Thoracic aorta endothelial cell (primary cell): ENCODE measurements at places on chromosomes 3 and 15. TPM values are rescaled to one million over a fixed set of nuclear protein-coding genes. Genes with fewer than 3 reads are reported as not detected.

ARHGAP11A gene
- 52.9 and 65.5 TPM in 2 replicates for total RNA-seq

CLSTN2 gene
- total RNA-seq, result under 0.01 and 0.07 TPM in 2 replicates

STRIT1 gene
- total RNA-seq, result not detected in 2 replicates

EFCAB12 gene
- under 0.01 and 0.07 TPM in 2 replicates for total RNA-seq

ZNF620 gene
- 5.6 and 7.0 TPM in 2 replicates for total RNA-seq

EFHB gene
- 0.27 TPM in 1 of 2 replicates, not detected in the other for total RNA-seq

TTC21A gene
- total RNA-seq, result 3.2 and 3.9 TPM in 2 replicates

TRPM1 gene
- 0.14 and 0.27 TPM in 2 replicates for total RNA-seq

LRTM1 gene
- not detected in 2 replicates for total RNA-seq

DNAH1 gene
- 2.7 and 2.9 TPM in 2 replicates for total RNA-seq

ALS2CL gene
- total RNA-seq, result 5.3 and 8.5 TPM in 2 replicates
